ENCODE measurements at places on chromosomes 13 and 19.

DNA sequence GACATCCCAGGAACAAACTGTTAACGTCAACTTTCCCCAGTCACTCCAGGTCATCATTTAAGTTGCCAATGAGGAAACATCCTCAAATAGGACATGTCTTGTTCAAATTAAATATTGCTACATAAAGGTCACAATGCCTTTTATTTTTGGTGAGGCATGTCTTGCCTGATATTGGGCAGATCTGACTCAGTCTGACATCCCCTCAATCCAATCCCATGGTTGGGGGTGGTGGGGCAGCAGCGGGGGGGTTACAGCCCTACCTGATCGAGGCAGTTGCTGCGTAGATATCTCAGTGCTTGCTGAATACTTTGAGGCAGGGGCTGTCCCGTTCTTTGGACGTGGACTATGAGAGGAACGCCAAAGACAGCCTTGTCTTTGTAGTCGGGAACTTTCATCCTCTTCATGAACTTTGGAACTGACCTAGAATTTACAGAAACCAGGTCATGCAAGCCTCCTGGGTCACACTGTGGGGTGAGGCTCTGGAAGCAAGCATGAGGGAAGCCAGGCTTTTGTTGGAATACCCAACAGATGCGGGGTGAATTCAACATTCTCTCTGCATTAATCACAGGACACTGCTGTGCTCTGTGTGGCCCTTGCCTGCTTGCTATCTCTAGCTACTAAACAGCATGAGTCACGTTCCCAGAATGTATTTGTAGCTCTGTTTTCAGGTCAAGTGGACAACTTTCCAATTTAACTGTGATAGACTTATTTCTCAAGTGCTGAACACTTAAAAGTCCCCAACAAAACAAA lies 109.8 kb downstream of the KL start:
- DNase-seq = no peak

DNA sequence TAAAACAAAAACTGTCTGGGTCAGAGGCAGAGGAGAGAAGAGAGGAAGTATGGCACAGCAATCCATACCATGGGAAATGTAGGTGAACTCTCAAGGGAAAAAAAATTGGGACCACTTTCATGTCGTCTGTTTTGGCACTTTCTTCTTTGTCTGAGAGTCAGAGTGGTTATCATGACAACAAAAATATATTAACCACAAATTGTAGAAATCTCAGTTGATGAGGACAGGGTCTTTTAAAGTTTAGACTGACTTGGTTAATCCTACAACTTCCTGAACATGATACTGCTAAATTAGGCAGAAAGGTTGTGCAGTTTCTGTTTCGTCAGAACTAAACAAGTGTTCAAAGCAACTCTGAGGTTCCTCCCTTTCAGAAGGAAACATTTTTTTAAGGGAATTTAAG lies 15.2 kb downstream of the KLF5 start:
- DNase-seq = no peak

DNA sequence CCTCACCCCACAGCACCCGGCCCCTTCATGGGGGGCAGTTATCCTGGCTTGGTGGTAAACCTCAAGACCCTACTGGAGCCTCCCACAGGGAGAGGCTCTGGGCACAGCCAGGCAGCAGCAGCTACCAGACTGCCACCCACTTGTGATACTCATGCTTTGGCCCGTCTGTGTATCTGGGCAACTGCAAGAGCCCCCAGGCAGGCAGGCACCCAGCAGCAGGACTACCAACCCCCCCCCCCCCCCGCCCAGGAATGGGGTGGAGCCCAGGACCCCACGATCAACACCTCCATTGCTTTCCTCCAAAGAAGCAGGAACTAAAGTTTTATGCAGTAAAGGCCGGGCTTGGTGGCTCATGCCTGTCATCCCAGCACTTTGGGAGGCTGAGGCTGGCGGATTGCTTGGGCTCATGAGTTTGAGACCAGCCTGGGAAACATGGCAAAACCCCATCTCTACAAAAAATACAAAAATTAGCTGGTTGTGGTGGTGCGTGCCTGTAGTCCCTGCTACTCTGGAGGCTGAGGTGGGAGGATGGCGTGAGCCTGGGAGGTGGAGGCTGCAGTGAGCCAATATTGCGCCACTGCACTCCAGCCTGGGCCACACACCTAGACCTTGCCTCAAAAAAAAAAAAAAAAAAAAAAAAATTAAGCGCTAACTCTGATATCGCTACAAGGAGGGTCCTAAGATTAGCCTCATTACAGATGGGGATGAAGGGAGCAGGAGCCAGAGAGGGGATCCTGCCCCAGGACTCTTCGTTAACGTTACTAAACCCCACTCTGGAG lies 1.1 kb upstream of the LYL1 start:
- DNase-seq = no peak

- no peak for DNase-seq
Measured at GRCh38 chr13:89061821-89062220, 1390.7 kb downstream of the SLITRK5 start.

DNA sequence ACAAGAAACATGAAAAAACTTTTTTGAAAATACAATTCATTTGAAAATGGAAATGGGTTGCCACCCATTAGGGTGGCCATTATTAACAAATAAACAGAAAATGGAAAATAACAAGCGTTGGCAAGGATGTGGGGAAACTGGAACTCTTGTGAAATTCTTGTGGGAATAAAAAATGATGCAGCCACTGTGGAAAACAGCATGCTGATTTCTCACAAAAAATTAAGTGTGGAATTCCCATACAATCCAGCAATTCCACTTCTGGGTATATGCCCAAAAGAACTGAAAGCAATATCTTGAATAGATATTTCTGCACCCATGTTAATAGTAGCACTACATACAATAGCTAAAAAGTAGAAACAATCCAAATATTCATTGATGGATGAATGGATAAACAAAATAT lies 165.2 kb downstream of the DCLK1 start:
- no peak for DNase-seq

DNA sequence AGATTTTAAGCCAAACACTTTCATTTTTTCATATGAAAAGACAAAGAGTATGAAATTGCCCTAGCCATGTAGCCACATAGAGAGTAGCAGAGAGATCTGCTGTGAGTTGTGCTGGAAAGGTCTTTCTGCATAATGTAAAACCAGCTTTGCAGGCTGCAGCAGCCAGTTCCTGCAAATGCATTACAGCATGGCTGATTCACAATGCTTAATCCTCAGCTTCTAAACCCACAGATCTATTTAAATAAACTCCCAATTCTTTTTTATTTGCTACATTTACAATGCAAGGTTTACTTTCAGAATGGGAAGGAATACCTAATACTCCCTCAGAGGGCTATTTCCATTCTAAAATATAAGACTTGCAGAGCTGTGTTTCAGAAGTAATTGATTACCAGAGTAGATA lies 185.6 kb upstream of the STARD13 start:
- no peak for DNase-seq

Data from CD14-positive monocyte (primary cell).